ENCODE measurements at places on chromosomes 16 and 17.

- DNase-seq, result no peak
These were observed 13.3 kb upstream of the FZD2 start for GRCh38 chr17:44543905-44544523.

- DNase-seq, result no peak
These were observed 17.2 kb downstream of the C16orf86 start for GRCh38 chr16:67683767-67684166.

DNA sequence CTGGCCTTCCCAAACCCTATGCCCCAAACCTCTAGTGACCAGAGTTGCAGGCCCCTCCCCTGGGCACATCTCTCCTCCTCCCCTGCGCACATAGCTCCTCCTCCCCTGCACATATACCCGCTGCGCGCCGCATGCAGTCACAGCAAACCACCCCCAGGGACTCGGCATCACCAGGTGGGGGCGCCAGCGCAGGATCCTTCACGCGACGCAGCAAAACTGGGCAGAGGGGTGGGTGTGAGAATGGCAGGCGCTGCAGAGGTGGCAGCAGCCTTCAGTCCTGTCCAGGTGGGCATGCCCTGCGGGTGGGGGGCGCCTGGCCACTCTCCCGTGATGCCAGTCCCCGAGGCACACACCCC, 5.6 kb downstream of the CORO6 start:
- DNase-seq, result peak; percentile 94

GRCh38 chr17:75548813-75549212, 23.3 kb downstream of the LLGL2 start:
- DNase-seq, result no peak

- no peak for DNase-seq
These were observed 1.9 kb upstream of the LLGL2 start for GRCh38 chr17:75523647-75524046.

GRCh38 chr17:76932402-76933333, 64.5 kb downstream of the MGAT5B start:
- DNase-seq, result no peak

DNA sequence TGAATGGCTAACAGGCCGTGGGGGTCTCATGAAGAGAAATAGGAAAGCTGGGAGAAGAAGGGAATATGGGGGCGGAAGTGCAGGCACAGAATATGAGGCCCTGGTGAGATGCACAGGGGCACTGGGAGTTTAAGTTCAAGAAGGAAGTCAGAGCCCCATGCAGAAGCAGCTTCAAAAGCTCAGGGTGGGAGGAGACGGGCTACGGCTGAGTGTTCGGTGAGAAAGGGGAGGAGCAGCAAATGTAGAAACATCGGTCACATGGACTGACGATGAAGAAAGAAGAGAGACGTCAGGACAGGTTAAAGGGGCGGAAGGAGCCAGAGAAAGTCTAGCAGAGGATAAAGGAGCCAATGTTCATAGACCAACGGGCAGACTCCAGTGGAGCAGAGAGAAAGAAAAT, 204.5 kb upstream of the ZFHX3 start:
- DNase-seq, result no peak

DNA sequence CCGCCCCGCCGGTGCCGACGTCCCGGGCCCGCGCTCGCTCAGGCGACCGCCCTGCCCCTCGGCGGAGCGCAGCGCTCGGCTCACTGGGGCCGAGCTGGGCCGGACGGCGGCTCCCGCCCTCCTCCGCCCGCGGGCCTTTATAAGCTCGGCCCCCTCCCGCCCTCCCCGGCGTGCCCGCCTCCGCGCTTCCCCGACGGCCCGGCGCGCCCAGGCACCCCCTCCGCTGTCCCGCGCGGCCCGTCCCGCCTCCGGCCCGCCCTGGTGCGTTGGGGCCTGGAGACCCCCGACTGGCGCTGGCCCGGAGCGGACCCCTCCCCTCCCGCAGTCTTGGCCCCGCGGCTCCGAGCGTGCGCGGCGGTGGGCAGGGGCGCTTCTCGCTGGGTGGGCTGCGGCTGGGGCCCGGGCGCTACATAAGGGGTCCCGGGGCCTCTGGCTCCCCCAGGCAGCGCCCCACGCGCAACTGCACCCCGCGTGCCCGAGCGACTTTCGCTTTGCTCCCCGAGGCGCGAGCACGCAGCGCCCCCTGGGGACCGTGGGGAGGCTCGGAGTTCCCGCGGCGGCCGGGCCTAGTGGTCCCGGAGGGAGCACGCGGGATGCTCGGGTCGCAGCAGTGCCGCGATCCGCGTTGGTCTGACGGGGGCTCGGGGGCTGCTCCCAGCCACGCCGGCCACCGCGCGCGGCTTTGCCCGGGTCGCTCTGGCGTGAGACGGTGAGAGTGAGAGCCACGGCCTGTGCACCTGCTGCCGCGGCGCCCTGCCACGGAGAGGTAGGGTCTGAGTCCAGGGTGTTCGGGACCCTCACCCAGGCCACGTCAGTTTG, at the start of gene PIEZO1:
Gene PIEZO1, minus strand, starts transcription at position 115 of the 819 bp plus-strand sequence. CDS start 256 bp downstream, outside the sequence.
- peak; percentile 73 for DNase-seq

GRCh38 chr17:6450926-6451832, 6.9 kb downstream of the PIMREG start:
- no peak for DNase-seq

- DNase-seq, result no peak
These were observed 352 bp downstream of the GGNBP2 start for GRCh38 chr17:36545077-36545464.

DNA sequence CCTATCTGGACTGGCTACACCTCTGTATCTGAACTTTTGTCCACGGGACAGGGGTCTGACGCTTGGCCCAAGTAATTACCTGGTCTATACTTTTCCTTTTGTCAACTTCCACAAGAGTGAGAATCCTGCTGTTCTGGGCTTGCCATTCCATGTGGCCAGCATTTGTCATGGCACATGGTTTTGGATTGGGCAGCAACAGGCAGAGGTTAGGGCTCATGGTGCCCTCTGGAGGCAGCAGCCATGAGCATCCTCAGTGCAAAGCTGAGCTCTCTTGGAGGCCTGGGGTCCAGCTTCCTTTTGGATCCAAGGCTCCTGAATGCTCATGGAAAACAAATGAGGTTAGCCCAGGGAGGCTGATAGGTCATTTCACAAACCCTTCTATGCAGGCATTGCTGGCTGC, 7.5 kb upstream of the EDC4 start:
- DNase-seq, result peak; percentile 73

GRCh38 chr17:47726796-47727703, 6.0 kb upstream of the TBX21 start:
- no peak for DNase-seq

DNA sequence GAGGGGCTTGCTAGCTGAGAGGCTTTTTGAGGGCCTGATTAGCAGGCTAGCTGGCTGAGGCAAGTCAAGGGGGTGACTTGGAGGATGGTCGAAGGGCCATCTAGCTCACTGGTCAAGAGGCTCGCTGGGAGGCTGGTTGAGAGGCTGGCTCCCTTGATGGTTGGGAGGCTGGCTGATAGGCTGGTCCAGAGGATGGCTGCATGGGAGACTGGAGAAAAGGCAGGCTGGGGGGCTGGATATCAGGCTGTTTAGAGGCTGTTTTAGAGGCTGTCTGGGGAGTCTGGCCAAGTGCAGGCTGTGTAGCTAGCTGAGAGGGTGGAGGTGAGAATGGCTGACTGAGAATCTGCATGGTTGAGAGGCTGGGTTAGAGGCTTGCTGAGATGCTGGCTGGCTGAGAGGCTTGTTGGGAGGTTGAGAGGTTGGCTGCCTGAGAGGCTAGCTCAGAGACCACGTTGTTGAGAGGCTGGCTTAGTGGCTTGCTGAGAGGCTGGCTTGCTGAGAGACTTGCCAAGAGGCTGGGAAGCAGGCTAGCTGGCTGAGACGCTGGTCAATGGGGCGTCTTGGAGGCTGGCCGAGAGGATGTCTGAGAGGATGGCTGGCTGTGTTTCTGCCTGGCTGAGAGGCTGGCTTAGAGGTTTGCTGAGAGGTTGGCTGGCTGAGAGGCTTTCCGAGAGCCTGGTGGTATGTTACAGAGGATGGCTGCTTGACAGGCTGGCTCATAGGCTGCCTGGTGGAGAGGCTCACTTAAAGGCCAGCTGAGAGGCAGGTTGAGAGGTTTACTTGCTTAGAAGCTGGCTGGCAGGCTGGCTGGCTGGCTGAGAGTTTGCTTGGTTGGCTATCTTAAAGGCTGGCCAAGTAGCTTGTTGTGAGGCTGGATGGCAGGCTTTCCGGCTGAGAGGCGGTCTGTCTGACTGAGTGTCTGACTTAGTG, 36.6 kb upstream of the ACSM2B start:
- peak; percentile 77 for DNase-seq

GRCh38 chr17:15291674-15292361, 26.7 kb upstream of the PMP22 start:
- DNase-seq, result no peak

GRCh38 chr17:55743103-55743679, 7.7 kb upstream of the PCTP start:
- peak; percentile 88 for DNase-seq

DNA sequence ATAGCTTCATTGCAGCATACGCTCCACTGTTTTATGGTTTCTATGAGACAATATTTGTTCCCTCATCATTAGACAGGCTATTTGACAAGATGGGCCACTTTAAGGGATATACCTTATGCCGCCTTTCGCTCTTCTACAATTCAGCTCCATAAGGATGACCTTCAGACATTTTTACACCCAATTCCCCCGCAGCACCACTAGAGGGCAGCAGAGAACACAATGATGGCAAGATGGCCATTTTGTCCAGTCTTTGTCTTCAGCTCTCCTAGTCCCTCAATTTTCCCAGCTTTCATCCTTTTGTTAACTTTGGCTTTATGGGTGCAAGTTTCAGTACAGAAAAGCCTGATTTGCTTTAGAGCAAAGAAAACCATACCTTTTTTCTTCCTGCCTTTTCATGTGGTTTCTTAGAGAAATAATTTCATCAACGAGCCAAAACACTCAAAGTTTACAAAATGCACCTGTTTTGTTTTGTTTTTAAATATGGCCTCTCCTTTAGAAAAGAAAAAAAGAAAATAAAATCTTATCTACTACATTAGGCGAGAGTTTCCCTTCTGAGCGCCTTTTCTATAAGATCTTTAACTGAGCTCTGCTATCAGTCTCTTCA, 355.3 kb downstream of the TOX3 start:
- DNase-seq, result peak; percentile 84

DNA sequence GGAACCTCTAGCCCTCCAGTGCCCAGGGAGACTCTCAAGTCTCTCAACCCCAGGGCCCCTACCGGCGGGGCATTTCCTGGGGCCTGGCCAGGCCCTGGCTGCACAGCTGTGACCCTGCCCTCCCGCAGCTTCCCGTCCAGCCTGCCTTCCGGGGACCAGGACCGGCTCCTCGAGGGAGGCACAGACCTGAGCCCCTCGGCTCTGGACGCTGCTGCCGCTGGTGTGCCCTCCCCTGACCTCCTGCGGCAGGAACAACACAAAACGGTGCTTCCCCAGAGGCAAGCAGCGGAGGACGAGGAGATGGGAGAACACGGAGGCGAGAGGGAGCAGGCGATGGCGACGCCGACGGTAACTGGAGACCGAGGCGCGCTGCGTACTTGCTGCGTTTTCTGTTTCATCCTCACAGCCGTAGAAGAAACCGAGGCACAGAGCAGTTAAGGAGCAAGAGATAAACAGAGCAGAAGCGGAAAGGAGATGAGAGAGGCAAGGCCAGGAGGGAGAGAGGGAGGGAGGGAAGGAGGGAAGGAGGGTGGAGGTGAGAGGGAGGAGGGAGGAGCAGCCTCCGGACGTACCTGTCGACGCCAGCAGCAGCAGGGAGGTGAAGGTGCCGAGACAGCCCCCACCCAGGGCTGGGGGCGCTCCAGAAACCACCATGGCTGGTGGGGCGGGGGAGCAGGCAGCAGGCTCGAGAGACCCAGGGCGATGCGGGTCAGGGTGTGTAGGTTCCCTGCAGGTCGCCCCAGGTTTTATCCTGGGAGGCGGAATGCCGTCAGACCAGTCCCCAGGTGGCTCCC, at the start of gene PRSS22:
Gene PRSS22, minus strand, starts transcription at position 720 of the 794 bp plus-strand sequence. Its CDS starts 66 bp downstream, at position 654.
- DNase-seq, result peak; percentile 81

GRCh38 chr17:17814162-17815061, 22.4 kb downstream of the SREBF1 start:
- no peak for DNase-seq

GRCh38 chr16:8935989-8936388, 27.7 kb downstream of the USP7 start:
- no peak for DNase-seq

- no peak for DNase-seq
These were observed 70.3 kb downstream of the CREBBP start for GRCh38 chr16:3810198-3810664.

GRCh38 chr16:23663918-23664317, 14.8 kb upstream of the PLK1 start:
- DNase-seq, result no peak

GRCh38 chr17:3666516-3666915, 1.9 kb downstream of the TAX1BP3 start:
- no peak for DNase-seq

DNA sequence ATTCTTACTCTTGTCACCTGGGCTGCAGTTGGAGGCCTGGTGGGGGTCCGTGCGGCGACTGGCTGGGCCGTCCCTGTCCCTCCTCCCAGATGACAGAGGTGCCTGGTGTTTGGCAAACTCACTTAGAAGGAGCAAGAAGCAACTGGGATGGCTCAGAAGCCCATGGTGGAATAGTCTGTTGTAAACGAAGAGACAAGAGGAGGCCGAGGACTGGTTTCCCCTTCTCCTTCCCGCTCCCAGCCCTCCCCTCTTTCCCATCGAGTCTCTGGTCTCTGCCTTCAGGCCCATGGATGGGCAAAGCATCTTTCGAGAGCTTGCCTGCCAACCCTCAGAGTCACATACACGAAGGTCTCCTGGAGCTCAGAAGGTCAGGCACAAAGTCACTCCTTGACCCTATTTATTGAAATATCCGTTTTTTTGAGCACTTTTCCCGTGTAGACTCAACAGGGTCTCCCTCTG, 364.4 kb downstream of the SEC14L1 start:
- DNase-seq, result no peak

- DNase-seq, result no peak
These were observed 30.2 kb upstream of the RASD1 start for GRCh38 chr17:17526369-17526768.

- peak; percentile 4 for DNase-seq
These were observed 240.3 kb downstream of the MAF start for GRCh38 chr16:79360267-79360666.

- no peak for DNase-seq
These were observed 1.9 kb downstream of the NAGLU start for GRCh38 chr17:42537826-42538451.

DNA sequence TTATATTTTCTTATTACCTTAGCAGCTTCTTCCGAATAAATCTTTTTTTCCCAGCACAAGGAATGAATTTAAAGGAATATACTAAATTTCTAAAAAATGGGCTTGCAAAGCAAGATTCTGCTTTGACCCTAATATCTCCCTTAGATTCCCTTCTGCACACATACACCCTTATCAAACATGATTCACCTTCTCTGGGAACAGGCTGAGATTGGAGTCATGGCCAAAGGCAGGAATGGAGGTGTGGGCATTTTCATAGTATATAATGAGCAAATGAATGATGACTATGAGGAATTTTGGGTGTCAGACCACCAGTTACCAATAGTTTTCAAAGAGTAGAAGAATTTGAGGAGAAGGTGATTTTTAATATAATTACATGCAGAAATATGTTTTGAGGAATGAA, 231.3 kb upstream of the CDH11 start:
- DNase-seq, result no peak
